ENCODE measurements at places on chromosomes 3 and 15.

GRCh38 chr3:36648241-36649034 lies 115.9 kb downstream of the DCLK3 start:
- peak; percentile 94 for DNase-seq

DNA sequence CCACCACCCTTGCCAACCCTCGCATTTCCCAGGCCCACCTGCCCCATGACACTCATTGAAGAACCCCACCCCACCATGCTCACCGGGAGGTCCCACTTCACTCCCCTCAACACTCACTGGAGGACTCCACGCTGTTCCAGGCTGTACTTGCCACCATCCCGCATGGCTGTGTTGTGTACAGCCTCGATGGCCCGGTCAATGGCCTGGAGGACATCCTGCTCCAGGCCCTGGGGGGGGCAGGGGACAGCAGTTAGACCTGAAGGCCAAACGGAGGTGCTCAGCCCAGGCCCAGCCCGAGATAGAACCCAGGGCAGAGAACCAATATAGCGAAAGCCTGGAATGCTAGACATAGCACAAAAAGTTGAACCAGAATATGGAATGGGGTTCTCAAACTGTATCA lies 2.9 kb downstream of the NCKIPSD start:
- DNase-seq: no peak

- DNase-seq: no peak
Observed at GRCh38 chr15:57789225-57789624, 82.7 kb downstream of the POLR2M start.

DNA sequence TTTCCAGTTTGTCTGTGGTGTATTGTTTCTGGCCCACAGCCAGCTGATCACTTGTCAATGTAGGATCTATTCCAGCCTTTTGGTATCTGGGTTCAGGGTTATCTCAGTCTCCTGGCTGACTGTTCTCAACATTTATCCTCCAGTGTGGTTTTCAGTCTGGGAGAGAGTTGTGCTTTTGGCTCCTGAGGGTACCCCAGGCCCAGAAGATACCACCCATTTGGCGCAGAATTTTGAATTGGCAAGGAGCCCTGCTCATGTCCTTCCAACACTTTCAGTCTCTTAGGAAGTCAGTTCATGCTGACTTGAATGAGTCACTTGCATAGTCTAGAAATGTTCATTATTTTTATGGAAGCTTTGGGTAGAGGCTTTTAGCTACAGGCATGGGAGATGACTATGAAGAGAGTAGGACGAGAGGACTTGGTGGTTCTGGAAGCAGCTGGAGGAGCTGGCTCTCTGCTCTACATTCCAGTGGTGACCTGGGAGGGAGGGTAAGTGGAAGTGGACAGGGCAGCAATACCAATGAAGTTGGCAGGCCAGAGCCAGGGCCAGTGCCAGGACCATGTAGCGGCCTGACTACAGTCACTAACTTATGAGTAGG lies 7.2 kb downstream of the POLR2H start:
- peak; percentile 54 for DNase-seq

DNA sequence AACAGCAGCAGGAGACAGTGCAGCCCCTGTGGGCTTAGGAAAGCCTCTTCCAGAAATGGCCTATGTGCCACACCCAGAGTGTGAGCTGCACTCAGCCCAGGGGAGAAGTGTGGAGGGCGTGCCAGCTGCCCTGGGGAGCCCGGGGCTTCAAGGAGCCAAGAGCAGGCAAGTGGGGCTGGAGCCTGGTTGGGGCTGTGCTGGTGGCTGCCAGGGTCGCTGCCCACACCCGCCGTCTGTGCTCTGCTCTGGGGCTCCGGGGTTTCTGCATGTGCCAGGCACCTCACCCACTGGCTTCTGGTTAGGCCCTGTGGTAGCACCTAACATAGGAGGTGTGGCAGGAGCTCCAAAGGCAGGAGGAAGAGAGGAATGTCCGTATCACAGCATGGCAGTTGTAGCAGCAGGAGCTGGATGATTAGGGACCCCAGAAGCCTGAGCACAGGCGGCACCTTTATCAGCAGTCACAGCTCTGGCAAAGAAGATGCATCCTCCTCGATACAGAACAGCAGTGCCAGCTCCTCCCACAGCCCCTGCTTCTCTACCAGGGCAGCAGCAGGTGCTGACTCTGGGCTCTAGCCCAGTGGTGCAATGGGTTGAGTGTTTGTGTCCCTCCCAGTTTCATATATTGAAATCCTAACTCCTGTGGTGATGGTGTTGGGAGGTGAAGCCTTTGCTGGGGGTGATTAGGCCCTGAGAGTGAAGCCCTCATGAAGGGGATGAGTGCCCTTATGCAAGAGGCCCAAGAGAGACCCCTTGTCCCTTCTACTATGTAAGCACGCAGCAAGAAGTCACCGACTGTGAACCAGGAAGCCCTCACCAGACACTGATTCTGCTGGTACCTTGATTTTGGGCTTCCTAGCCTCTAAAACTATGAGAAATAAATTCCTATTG lies 70.0 kb upstream of the KLF13 start:
- no peak for DNase-seq

DNA sequence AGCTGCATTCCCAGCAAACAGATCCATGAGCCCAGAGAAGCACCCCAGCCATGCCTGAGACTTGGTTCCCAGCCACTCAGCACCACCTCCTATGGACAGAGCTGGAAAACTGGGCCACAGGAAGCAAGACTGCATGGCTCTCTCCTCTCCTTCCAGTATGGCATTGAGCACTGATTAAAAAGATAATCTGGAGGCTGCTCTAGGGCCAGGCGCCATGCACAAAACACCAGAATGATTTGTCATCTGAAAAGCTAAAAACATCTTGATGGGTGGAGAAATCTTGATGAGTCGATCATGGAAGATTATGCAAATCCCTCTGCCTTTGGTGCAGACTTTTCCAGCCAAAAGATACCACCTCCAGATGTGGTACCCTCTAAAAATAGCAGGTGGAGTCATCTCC lies 62.7 kb upstream of the MRPS22 start:
- peak; percentile 57 for DNase-seq

- no peak for DNase-seq
Observed at GRCh38 chr3:124823206-124823605, 64.0 kb downstream of the ITGB5 start.

DNA sequence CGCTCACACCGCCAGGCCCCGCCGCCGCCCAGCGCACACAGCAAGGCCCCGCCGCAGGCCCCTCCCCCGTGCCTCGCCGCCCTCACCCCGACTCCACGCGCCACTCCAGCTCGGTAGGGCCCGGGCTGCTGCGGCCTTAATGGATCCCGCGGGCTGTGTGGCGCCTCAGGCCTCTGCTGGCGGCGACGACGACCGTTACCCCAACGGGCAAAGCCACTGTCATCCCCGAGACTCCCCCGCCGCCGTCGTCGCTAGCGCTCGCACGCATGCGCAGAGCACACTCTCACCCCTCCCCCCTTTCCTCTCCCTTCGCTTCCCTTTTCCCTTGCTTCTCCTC lies at the start of gene MSL2:
TSS of gene MSL2 (minus strand) at position 272 of the 337 bp plus-strand sequence. CDS start 1,222 bp downstream, outside the sequence.
- DNase-seq: no peak

GRCh38 chr3:94494992-94495391 lies 432.1 kb downstream of the NSUN3 start:
- no peak for DNase-seq

GRCh38 chr3:194100856-194101390 lies 35.0 kb upstream of the HES1 start:
- DNase-seq: no peak

DNA sequence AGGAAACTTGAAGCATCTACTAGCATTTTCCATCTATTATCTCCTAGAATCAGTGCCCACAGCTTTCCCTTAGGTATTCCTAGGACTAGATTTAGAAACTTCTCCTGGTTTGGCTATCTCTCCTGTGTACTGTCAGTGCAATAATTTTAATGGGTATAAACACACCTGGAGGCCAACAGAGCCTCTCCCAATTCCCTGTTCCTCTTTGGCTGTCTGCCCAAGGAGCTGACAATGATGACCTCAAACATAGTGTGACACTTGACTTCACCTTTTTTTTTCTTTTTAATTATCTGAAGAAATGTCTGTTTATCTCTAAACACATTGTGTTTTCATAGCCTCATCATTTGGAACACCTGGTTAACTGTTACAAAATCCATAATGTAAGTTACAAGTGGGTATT lies 754.5 kb upstream of the ALCAM start:
- DNase-seq: no peak

DNA sequence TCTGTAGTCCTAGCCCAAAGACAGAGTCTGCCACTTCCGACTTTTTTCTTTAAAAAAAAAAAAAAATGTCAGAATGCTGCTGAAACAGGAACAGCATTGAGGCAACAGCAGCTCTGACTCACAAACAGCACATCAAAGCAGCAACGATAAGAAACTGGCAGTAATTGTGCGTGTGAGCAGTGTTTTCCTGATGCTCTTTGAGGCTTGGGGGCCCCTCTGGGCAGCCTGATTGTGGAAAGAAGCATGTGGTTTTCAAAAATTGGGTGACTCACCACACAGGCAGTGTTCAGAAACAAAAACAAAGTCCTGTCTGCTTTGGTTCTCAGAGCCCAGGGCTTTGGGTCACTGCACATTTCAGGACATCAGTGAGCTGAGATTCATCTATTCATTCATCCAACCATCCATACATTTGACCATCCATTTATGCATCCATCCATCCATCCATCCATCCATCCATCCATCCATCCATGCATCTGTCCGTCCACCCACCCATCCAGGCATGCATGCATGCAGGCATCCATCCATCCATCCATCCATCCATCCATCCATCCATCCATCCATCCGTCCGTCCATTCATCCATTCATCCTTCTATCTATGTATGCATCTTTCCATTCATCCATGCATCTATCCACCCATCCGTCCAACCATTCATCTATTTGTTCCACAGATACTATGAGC lies 308.4 kb downstream of the RPLP1 start:
- DNase-seq: peak; percentile 95

DNA sequence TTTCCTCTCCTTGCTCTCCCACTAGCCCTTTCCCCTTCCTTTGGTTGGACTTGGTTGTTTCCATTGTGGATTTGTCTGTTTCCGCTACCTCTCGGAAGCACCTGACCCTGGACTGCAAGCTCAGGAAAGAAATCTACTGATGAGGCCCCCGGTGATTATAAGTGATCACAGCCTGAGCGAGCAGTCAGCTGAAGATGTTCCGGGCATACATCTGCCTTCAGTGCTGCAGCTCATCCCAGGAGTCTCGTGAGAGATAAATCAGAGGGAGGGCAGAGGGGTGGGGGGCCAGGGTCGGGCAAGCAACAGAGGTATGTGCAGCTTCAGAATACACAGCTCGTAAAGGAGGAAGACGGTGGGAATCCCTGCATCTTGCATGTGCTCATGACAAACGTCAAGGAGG lies 102.1 kb downstream of the MRPL46 start:
- DNase-seq: no peak

- peak; percentile 14 for DNase-seq
Observed at GRCh38 chr3:25007974-25008658, 419.9 kb upstream of the RARB start.

DNA sequence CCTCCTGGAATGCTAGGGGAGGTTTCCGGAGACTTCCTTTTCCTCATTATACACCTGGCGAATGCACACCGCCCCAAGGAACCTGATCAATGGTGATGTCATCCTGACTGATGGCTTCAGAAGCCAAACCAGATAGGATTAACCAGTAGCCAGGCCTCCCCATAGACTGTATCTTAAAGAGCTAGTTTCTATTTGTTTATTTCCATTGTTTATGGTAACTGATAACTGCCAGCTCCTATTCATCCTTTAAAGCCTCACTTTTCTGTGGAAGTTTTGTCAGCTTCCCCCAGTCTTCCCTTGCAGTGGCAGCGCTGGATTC lies at the start of gene MKRN2OS:
TSS of gene MKRN2OS (minus strand) at position 27 of the 319 bp plus-strand sequence. CDS start 35 bp downstream, outside the sequence.
- no peak for DNase-seq

GRCh38 chr15:66789029-66790025 lies 87.3 kb downstream of the SMAD6 start:
- no peak for DNase-seq

- peak; percentile 94 for DNase-seq
Observed at GRCh38 chr15:101187820-101188636, 63.8 kb downstream of the CHSY1 start.

- DNase-seq: no peak
Observed at GRCh38 chr3:38985981-38986380, 65.8 kb downstream of the SCN11A start.

GRCh38 chr15:79090487-79091203 lies at the start of gene RASGRF1:
TSS of gene RASGRF1 (minus strand) at chr15:79090780. CDS start at chr15:79090498, 282 bp downstream.
- no peak for DNase-seq

DNA sequence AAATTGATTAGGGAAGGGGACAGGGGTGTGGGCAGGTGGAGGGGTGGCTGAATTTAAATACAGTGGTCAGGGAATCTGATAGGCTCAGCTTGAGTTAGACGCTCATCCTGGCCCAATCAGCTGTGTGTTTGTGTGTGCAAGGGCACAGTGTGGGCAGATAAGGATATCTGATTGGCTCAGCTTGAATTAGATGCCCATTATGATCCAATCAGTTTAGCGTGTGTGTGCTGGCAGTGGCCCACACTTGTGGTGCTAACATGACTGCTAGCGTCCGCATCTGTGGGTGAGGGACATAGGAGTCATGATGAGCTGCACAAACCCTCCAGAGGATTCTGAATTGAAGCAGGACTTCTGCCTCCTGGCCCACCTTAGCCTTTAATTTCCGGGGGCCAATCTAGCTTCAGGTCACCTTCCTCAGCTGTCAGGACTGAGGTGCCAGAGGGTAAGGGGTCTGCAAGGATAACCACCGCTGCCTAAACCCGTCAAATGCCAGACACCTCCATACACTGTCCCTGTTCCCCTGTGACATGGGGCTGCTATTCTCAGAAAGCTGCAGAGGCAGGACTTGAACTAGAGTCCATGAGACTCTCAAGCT lies 97.3 kb downstream of the CORO2B start:
- no peak for DNase-seq

- no peak for DNase-seq
Observed at GRCh38 chr15:56814429-56814828, 81.1 kb upstream of the ZNF280D start.

- DNase-seq: peak; percentile 21
Observed at GRCh38 chr3:55091381-55092225, 163.7 kb upstream of the LRTM1 start.

DNA sequence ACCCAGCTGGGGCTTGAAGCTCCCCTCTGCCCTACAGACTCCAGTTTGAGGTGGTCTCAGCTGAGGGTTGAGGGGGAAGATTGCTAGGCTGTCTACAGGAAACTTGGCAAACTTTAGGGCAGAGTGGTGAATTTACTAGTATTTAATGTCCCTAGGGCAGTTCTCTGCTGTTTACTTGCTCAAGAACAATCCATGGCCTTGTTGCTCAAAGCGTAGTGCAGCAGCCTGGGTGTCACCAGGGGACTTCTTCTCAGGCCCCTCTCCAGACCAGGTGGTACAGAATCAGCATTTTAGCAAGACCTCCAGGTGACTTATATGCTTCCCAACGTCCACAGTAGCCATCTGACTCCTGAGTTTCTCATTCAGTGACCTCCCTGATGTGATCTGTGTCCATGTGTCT lies 188.9 kb downstream of the NR1D2 start:
- DNase-seq: no peak

DNA sequence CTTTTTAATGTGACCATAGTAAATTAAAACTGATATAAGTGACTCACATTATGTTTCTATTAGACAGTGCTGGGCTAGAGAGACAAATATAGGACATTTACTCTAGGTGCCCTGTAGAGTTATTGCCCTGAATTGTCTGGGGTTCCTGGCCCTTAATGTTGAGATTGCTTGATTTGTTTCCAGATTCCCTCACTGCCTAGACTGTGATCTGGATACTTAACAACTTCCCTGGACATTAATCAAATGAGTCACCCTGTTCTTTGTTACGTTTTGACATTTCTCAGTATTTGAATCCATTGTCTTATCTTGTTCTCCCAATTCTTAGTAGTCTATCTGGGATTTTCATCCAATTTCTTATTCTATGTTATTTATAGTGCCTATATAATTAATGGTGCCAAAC lies 65.8 kb downstream of the DTWD1 start:
- DNase-seq: no peak

Measured in AG09309 (cell line).